HCEC 1CT (cell line): ENCODE measurements at places on chromosomes 1 and 21.

GRCh38 chr1:95496773-95497172, 262.8 kb downstream of the RWDD3 start:
- DNase-seq: no peak

DNA sequence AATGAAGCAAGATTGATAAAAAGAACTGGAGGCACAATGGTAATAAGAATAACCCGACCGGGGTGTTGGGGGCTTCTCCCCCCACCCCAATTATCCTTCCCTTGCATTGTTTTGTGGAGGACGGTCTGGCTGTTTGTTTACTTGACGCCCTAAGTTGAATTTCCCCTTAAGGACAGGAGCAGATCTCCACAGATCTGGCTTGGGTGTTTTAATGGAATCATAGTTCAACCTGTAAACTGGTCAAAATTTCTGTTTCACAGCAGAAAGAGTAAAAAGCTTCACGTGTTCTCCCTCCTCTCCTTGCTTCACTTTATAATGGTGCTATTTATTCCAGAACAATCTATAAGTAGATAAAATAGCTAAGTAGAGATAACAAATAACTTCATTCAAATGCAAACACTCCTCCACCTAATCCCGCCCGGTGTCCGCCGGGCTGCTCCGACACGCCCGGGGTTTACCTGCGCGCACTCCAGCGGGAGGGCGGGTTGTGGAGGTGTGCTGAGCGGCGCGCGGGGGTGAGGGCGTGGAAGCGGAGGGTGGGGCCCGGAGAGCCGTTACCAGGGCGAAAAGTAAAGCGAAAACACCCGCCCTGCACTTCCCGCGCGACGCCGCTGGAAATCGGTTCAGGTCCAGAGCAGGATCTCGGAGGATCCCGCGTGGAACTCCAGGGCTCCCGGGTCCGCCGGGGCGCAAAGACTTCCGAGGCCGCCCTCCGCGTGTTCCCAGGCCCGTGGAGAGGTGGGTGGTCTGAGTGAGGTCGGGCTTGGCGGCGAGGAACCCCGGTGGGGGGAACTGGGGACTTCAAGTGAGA, 2.0 kb upstream of the ATF3 start:
- no peak for DNase-seq

DNA sequence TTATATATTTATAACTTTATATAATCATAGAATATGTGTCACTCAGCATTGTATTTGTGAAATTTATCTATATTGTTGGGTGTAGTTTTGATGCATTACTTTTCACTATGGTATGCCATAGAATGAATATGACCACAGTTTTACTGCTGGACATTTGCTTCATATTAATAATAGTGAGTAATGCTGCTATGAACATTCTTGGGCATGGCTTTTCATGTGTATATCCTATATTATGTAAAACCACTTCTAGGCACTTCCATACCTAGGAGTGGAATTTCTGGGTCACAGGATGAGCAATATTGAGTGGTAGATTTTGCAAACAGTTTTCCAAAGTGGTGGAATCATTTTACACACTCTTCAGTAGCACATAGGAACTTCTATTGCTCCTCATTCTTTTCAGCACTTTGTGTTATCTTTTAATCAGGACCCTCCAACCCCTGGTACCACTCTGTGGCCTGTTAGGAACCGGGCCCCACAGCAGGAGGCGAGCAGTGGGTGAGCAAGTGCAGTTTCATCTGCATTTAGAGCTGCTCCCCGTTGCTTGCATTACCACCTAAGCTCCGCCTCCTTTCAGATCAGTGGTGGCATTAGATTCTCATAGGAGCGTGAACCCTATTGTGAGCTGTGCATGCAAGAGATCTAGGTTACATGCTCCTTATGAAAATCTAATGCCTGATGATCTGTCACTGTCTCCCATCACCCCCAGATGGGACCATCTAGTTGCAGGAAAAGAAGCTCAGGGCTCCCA, 56.0 kb upstream of the CNIH3 start:
- DNase-seq: peak; percentile 81

DNA sequence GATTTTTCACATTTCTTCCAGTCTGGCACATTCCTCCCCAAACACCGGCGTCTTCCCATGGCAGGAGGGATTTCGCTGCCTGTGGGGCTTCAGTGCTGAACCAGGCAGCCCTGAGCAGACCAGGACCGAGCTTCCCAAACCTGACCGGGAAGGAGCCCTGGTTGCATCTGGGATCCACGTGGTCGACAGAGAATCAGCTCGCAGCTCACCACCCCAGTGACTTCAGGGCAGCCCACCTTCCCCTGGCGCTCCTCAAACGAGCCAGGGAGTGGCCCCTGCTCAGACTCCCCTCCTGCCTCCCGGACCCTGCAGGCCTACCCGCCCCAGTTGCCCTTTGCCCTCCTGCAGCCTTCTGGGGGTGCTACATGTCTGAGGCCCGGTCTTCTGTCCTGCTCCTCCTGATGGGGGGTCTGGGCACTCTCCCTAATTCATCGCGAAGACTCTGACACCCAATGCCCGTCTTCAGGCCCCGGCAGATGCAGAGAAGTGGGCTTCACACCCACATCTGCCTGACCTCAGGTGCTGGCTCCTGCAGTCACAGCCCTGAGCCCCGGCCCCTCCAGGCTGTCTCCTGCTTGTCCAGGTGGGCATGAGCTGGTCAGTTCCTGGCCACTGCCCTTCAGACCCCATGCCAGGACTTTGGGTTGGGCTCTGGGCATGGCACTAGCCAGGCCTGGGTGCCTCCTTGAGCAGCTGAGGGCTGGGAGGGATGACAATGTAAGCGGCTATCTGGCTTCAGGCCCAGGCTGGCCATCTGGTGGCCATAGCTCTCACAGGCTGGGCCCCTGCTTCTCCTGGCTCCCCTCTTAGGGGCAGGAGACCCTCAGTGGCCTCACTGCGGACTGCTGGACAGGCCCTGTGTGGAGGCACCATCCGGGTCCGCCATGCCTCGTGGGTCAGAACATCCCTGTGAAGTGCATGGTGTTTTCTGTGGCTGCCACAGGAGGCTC, 26.1 kb upstream of the PRSS38 start:
- DNase-seq: peak; percentile 24

DNA sequence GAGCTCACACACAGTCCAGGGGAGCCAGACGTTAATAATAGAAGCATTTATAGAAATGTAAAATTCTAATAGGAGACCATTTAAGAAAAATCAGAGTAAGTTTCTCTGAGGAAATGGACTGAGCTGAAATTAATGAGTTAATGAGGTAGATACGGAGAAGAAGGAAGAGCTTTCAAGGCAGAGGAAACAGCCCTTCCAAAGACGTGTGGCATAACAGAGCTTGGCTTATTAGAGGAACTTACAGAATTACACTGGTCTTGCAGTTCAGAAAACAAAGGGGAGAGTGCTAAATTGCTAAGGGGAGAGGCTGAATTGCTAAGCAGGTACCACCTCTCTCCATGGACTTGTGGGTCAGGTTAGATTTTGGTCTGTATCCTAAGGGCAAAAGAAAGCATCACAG, 8.2 kb upstream of the PIGK start:
- DNase-seq: no peak

DNA sequence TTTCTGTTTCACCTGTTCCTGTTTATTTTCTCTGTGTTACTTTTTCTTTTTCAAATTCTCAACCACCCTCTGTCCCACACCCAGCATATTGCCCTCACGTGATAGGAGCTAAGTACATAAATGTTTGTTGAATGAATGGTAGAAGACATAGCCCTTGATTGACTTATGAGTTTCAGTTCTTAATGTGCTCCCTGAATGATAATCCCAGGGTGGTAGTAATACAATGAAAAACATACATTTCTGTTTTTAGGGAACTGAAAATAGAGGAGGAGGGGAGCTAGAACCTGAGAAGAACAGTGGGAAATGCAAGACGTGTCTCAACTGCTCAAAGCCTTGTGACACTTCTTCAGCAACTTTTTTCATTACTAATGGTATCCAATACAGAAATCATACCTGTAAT, 147.1 kb downstream of the SPATA46 start:
- DNase-seq: no peak

GRCh38 chr1:58412071-58412580, 134.4 kb downstream of the OMA1 start:
- peak; percentile 24 for DNase-seq

GRCh38 chr1:16903458-16903796, 7.6 kb downstream of the RNU1-2 start:
- no peak for DNase-seq

DNA sequence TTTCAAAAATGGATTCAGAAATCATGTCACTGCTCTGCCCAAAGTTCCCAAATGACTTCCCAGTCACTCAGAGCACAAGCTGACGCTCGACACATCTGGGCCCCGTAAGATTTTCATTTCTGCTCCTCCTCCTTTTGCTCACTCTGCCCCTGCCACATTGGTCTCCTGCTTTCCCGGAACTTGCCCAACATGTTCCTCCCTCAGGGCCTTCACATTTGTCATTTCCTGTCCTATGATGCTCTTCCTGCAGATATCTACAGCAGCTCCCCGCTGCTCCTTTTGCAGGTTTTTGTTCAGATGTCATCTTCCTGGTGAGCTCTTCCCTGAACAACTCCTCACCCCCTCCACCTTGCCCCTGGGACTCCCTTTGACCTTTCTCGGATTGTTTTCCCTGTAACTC, 58.5 kb upstream of the IVNS1ABP start:
- no peak for DNase-seq

GRCh38 chr1:64496606-64497005, 26.7 kb downstream of the CACHD1 start:
- DNase-seq: no peak

- DNase-seq: no peak
Measured at GRCh38 chr1:157142201-157142600, 4.0 kb upstream of the ETV3 start.

DNA sequence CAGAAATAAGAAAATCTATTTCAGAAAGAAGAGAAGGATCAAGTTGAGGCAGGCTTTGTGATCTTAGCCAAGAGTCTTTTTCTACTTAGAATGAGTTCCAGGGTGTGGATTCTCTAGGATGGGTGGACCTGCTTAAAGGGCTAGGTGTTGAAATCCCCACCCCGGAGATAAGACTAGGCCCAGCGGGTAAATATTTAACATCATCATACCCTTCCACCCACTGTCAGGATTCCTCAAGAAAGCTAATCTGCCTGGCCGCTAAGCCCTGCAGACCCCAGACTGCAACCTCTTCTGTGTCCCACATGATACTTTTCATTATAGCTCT, 5.8 kb downstream of the IGSF9 start:
- no peak for DNase-seq

DNA sequence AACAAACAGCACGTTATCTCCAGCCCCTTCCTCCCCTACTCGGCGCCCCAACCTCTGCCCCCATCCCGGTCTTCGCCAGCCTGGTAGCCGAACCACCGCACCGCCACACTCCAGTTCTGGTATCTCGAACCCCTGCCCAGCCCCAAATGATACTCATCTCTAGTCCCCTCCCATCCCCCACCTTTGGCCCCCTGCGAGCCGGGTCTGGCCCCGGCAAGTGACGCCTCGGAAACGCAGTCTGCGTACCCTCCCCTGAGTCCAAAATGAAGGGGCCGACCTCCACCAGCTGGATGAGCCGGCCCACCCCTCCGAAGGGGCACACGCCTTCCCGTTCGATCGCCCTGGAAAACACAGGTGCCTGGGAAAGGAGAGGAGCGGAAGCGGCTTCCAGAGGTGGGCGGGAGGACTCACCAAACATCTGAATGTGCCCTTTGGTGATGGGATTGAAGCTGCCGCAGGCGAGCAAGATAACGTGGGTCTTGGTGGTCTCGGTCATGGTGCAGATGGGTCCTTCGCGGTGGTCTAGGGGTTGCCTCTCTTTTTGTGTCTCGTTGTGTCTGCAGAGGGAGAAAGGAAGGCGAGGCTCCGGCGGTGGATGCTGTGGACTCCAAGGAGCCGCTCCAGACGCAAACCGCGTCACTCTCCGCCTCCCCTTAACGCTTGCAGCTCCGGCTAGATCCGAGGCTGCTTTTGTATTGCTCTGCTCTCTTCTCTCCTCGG, at the start of gene NMNAT2:
Gene NMNAT2 (minus strand): TSS at position 609 of the 720 bp plus-strand sequence. CDS start 113 bp downstream, at position 496.
- DNase-seq: peak; percentile 29

- no peak for DNase-seq
Measured at GRCh38 chr1:23441446-23442148, 17.0 kb upstream of the TCEA3 start.

DNA sequence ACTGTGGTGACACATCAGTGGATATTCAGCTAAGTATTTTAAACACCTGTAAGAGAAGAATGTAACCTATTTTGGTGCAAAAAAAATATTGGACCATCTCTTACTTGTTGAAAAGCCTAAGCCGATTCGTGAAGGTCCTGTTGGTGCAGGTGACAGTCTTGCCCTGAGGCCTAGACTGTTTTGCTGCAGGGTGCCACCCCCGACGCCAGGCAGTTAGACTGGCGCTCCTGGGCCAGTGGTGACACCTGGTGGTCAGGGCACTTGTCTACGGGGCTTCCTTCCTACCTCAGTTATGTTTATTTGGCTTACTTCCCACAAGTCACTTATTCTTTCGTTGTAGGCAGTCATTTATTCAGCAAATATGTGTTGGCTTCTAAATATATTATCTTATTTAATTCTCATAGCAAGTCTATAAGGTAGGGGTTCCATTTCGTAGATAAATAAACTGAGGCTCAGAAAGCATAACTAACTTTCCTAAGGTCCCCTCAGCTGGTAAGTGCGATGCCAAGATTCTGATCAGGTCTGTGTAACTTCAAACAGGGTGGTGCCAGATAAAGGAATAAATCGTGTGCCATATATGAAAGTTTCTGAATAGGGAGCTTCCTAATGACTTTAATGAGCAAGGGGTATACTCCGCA, 1.9 kb downstream of the EEIG2 start:
- DNase-seq: no peak

DNA sequence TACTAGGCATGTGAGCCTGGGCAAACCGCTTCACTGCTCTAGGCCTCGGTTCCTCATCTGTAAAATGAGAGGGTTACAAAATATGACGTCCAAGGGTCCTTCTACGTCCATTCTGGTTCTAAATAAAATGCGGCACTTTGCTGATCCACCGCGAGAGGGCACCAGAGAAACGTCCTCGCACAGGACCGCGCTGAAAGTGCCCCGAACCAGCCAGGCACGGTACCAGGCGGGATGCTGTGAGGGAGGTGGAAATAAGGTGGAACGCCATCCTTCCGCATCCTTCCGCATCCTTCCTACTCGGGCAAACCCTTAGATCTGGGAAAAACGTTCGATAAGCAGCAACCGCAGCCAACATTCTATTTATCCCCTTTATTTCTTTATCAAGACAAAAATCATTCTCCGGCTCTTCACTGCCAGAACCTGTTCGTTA, 60.3 kb upstream of the KRTAP19-8 start:
- no peak for DNase-seq

DNA sequence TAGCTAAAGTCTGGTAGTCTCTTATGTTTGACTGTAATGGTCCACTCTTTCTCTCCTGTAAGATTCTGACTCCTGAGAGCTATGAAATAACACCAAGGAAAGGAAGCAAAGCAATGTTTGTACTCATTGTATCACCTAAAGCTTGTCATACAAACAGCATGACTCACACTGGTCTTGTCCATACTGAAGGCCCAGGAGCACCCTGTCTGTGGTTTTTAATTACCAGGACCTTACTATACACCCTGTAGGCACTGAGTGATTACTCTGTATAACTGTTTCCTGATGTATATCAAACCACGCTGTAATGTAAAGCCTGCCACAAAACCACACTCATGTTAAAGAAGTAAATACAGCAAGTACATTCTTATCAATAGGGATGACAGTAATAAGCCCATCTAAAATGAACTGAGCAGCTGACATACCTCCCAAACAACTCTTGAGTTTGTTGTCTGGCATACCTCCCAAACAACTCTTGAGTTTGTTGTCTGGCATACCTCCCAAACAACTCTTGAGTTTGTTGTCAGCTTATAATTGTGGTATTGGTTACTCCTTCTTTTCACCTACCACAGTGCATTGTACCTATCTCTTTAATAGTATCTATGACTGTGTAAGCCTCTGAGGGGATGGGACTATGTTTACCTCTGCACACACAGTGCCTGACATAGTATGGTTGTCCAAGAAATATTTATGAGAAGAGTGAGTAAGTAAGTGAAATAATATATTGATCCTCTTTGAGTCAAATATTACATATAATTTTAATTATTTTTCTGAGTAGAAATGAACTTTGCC, 11.6 kb upstream of the TNFSF18 start:
- DNase-seq: peak; percentile 80
